ENCODE measurements at places on chromosomes 13 and 19.

DNA sequence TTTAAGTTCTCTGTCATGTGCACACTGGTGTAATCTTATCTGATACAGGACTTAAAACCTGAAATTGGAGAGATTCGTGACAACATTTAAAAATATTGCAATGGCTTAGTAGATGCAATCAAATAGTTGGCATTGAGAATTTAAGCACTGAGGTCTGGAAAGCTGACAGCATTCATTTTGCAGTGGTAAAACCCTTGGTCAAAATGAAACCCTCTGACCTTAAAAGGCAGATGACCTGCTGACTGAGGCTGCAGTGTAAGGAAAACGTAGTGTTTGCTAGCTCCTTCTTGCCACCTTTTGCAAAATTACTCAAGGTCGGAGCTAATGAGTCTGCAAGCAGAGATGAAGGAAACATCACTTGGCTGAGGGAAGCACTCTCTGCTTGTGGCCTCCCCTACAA is 150.6 kb downstream of the KCTD12 start:
- DNase-seq: no peak

DNA sequence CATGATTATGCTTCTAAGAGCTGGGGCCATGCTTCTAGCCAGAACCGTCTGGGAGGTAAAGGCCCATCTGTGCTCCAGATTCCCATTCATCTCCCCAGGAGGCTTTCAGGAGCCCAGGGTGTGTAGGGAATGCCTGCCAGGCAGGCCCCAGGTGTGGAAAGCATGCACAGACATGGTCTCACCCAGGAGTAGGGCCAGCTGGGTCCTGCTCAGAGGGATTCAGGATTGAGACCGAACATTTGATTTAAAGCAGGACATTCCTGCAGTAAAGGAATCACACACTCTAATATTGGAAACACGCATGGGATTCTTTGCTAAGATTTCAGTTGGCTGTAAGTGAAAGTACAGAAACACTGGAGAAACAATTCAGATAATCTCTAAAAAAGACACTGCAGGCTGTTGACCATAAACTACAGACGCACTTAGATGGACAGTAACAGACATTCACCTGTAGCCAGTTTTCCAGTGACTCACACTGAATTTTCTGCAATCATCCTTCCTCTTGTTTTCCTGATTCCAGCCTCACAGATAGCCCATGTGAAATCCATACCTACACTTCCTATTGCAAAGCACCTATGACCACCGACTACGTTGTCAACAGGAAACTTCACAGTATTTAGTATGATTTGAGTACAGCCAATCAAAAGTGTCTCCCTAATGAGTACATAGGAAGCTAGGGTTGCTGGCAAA is 257.8 kb downstream of the TBC1D4 start:
- no peak for DNase-seq

- DNase-seq: no peak
Observed at GRCh38 chr13:113666951-113667701, at the start of gene GRK1. Gene GRK1 (plus strand): TSS chr13:113667219. CDS start chr13:113667387, 168 bp downstream.

GRCh38 chr19:1230783-1231489 is 6.9 kb downstream of the CBARP start:
- DNase-seq: no peak

GRCh38 chr19:5623397-5624017 is 624 bp downstream of the SAFB start:
- DNase-seq: no peak

All from HT1080 (cell line).